ENCODE measurements at places on chromosomes 3 and 15.

DNA sequence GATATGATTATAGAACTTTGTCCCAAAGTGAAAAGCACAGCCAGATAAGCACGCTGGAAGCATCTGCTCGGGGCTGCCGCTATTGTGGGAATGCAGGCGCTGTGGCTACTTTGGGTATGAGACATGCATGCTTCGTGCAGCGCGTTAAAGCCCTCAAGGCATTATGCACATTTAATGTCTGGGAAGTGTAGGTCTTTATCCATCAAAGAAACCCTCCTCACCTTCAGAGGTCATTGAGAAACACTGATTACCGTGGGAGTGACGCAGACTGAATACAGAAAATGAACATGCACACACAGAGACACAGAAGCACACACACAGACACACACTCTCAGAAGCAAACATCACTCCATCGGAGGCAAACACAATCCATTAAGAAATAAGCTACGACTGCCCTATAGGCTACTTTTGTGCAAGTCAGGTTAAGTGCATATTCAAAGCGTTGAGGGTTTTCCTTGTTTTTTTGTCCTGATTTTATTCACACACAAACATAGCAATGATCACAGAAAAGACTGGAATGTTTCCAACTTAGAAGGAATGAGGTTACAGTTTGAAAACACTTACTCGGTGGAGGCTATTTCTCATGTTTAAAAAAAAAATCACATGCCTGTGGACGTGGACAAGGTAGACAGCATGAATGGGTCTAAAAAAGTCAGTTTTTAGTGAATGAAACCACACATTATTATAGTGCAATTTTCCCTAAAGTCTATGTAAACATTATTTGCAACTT, 68.5 kb downstream of the PLCH1 start:
- peak; percentile 87 for DNase-seq

- DNase-seq = no peak
Observed at GRCh38 chr3:16464511-16465148, 48.9 kb downstream of the RFTN1 start.

DNA sequence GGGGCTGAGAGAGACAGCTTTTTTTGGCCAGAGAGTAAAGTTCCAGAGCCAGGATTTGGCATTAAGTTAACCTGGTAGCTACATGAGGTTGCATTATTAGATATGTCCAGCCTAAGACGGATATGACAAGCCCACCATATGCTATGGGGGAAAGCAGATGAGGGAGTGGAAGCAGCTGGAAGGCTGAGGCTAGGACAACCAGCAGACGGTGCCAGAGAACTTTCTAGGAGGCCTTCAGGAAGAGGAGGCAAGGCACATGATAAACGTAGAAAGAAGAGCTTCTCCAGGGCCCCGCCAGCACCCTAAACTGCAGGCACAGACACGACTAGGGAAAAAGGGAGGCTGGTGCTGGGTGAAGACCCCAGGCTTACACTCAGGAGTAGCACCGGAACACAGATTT, 87.0 kb downstream of the CTNNB1 start:
- DNase-seq = no peak

DNA sequence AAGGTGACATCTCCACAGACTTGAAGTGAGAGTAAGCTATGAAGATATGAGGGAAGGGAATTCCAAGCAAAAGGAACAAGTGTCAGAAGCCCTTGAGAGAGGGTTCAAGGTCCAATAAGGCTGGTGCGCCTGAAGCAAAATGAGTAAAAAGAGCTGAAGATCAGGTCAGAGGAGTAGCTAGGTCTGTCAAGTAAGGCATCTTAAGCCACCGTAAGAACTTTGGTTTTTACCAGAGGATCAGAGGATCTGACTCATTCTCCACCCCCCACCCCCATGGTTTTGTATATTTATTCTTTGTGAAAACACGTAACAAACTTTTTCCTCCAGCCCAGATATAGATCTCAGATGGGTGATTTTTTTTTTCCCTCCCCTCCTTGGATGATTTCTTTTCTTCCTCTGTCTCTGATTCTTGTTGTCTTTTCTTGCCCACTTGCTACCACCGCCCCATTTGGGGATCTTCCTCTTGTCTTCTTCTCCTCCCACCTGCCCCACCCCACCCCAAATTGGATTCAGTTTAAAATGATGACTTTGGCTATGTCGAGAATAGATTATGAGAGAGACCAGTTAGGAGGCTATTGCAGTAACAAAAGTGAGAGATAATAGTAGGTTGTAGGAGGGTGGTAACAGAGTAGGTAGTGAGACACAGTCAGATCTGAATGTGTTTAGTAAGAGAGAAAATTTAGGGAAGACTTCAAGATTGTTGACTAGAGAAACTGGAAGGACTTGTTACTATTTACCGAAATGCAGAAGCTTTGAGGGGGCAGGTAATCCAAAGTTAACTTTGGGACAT, 6.1 kb downstream of the TRMT10C start:
- no peak for DNase-seq

- DNase-seq = peak; percentile 15
Observed at GRCh38 chr3:106635271-106635670, 742.0 kb upstream of the CCDC54 start.

DNA sequence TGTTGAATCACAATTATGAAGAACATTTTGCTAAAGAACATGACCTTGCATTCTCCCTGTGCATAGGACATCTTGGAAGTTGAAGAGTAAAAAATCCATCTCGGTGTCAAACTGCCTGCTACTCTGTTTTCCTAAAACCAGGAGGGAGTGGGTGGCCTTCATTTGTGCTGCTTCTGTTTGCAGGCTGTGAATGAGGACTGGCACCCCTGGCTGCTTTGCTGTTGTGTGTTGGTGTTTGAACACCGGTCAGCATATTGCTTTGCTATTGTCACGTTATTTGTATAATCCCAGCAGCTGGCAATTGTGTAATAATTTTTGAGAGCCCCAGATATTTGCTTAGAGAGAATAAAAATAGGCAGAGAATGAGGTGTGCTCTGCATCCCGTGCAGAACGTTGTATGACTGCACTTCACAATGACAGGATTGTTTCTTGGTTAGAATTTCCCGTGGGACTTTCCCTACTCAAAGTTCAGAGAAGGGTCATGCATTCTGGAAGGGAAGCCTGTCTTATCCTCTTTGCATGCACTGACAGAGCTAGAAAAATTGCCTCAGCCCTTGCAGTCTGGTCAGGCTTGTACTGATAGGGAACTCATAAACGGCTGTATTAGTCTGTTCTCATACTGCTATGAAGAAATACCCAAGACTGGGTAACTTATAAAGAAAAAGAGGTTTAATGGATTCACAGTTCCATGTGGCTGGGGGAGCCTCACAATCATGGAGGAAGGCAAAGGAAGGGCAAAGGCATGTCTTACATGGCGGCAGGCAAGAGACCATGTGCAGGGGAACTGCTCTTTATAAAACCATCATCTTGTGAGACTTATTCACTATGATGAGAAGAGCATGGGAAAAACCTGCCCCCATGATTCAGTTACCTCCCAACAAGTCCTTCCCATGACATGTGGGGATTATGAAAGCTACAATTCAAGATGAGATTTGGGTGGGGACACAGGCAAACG, 16.3 kb downstream of the SV2B start:
- peak; percentile 82 for DNase-seq

- DNase-seq = no peak
Observed at GRCh38 chr3:142029791-142030190, 119.6 kb downstream of the TFDP2 start.

DNA sequence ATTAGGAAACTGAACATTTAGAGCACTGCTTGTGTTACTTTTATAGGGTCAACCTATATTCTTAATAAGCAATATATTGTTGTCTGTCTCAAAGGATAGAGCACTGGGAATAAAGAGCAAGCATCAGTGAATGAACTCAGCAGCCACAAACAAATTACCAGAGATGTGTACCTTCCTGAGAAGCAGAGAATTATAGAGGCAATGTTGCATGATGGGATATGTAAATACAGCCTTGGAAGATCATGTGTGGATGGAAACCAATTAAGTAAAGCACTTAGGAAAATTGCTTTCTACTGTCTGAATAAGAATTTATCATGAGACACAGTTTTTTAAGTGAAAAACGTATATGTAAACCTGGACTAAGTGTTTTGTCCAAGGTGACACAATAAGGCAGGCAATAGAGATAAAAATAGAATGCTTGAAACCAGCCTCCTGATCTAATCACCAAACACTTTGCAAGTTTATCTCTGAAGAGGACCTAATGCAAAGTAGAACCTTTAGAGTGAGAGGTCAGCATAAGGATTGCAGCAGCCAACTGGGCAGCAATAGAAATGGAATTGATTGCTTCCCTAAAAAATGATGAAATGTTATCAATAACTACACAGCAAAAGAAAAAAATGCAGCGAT, 848.0 kb downstream of the TUSC7 start:
- DNase-seq = no peak

GRCh38 chr15:80002267-80002666, 31.3 kb upstream of the BCL2A1 start:
- DNase-seq = no peak

DNA sequence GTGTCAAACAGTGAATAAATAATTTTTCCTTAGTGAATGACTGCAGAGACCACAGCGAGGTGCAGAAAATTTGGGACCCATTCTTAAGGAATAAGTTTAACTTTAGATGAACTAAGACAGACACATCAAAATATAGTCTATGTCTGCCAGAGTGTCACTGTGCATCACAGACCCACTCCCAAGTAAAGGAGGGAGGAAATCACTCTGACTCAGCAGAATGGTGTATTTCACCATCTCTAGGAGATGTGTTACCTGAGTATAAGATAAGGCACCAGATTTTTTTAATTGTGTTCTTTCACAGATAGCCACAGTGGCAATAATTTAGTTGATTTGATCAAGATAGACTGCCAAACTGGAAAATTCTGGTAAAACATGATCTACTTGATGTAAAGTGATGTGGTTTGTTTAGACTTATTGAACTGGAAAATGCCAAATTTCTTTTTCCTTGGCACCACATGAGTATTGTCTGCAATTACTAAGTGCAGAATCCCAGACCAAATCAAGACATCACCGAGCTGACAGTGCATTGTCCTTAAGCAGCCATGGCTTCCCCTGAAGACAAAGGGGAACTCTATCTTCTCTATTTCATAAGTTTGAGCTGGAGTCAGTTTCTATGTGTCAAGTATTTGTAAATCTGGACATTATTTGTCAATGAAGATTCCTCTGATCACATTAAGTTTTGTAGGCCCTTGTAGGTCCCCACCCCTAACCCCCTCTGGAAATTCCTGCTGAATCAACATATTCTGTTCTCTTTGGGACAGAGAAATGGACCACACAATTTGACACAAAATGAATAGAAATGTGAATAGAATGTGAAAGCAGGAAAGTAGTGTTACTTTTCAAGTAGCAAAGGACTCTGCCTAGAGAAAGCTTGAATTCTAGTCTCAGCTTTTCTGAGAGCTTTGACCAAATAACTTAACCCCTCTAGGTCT, 47.6 kb downstream of the TIPARP start:
- DNase-seq = peak; percentile 80

DNA sequence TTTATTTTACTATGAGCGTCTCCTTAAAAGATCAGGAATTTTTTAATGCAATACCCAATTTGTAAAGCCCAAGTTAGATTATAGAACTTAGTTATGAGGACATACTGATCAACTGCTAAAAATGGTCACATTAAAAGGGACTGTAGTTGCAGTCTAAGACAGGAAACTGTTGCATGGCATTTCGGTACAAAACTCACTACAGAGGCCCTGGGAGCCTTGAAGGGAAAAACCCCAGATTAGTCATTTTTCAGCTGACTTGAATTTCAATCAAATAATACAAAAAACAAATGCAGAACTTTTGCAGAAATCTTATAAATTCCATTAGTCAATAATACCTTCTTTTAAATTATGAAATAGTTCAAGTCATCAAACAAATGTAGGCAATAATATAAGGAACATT, 6.9 kb upstream of the PTX3 start:
- no peak for DNase-seq

DNA sequence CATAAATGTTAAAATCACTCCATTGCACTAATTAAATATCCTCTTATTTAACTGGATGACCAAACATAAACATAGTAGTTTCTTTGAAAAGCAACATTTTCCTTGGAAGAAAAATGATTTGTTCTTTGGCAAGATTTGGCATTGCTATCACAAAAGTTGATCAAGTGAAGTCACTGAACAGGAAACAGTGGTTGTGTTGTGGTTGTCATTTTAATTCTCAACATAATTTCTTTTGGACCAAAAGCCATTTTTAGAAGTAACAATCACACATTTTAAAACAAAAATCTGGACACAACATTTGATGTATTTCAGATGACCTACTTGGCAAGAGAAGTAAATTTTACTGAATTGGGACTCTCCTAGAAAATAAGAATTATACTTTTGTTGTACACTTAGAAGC, 872.3 kb downstream of the ROBO1 start:
- DNase-seq = no peak

GRCh38 chr3:193872265-193872753, 263.6 kb upstream of the HES1 start:
- DNase-seq = no peak

DNA sequence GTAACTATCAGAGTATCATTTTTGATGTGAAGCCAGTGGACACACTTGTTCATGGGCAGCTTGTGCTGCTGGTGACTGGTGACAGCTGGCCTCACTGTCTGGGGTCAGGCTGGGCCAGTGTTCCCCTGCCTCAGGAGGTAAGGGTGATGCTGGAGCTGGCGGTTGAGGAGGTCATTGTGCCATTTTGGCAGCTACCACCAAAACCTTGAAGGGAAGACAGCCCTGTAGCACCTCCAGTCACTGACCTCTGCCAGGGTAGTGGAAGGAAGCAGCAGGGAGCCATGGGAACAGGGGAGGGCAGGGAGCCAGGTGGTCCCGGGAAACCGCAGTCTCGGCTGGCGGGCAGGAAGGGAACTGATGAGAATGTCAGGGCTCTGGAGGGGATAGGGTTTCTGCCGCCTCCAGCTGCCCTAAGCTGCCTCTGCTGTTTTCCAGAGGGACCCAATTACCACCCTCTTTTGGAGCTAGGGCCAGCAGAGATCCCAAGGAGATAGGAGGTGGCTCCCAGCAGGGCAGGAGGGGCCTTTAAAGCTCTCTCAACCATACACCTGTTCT, 24.8 kb downstream of the FOXL2NB start:
- no peak for DNase-seq

DNA sequence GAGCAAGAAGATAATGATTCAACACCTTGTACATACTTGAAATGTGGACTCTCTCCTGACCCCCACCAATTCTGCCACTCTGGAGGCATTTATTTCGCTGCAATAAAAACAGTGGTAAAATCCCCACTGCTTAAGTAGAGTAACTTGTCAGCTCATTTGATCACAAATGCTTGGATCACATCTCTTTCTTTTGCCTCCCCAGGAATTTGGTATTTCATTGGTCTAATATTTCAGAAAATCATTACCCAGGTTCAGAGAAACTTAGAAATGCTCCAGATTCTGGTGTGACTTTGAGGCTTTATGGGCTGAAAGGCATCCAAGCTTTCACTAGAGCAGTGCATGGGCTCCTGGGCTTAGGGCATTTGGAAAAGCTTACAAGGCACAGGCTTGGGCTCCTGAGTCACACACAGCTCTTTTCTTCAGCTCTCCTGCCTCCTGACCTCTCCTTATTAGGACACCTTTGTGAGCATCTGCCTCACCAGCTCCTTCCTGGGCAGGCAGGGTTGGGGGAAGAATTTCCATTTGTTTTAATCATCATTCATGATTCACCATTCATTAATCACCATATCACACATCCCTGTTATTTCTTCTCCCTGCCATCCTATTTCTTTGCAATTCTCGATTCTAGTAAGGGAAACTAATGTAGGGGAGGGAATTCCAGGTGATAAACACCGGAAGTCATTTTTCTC, 22.5 kb downstream of the CDCP1 start:
- DNase-seq = no peak
